Hematopoietic multipotent progenitor cell treated with erythropoietin and hydrocortisone succinate and interleukin-3 and kit ligand, for 15 days (in vitro differentiated cells): ENCODE measurements at places on chromosomes 11 and 22.

DNA sequence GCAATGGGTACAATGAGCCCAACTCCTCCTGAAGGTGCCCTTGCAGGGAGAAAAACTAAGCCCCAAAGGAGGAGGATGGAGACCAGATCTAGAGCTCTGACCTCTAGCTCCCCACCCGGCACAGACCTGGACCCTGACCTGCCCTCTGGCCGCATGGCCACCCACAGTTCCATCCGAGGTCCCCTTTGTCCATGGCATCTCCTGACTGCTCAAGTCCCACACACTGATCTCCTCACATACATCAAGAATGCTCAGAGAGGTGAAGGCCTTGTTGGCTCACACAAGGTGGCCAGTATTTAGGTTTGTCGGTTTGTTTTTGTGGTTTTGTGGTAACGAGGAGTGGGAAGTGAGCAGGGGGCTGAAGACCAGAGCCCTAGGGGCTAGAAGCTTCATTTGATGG is 423.5 kb upstream of the B3GAT1 start:
- DNase-seq: no peak

DNA sequence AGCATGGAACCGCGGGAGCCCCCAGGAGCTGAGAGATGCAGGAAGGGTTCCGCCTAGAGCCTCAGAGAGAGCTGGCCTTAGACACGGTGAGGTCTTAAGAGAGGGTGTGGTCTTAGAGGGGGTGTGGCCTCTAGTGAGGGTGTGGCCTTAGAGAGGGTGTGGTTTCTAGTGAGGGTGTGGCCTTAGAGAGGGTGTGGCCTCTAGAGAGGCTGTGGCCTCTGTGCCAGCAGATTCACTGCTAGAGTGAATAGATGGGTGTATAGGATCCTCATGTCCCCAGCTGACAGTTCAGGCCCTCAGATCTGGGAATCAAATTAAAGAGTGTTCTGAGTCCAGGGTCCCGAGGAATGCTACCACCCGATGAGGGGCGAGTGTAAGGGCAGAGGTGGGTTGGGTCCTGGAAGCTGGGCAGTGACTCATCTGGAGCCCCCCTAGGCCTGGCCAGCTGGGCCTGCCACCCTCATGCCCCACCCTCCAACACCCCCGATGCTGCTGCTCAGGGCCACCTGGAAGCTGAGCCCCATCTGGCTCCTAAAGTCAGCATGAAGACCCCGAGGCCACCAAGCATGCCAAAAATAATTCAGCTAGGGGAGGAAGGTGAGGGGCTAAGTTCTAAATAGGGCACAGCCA is 49.5 kb downstream of the IGF2 start:
- peak; percentile 79 for DNase-seq

DNA sequence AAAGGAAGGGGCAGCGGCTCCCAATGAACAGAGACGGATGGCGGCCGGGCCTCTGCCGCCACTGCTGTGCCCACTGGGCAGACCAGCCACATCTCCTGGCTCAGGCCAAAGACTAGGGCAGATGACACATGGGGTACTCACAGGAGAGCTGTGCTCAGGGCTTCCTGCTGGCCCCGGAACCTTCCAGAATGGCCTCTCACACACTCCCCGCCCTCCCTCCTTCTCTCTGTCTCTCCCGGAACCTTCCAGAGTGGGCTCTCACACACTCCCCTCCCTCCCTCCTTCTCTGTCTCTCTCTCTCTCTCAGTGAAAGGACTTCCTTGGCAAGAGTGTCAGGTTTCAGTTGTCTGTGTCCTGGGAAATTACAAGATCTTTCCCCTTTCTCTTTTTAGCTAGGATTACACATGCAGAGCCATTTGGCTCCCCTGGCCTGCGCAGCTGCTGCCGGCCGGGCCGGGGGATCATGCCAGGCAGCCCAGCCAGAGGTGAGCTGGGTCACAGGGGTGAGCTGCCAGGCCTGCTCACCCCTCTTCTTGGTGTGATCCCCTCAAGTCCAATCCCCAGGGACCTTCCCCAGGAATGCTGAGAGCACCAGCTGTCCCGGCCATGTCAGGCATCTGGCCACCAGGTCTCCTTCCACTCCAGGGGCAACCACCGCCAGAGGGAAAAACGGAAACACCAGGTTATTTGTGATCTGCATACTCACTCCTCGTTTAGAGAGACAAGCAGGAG is 45.3 kb upstream of the ADA2 start:
- no peak for DNase-seq

DNA sequence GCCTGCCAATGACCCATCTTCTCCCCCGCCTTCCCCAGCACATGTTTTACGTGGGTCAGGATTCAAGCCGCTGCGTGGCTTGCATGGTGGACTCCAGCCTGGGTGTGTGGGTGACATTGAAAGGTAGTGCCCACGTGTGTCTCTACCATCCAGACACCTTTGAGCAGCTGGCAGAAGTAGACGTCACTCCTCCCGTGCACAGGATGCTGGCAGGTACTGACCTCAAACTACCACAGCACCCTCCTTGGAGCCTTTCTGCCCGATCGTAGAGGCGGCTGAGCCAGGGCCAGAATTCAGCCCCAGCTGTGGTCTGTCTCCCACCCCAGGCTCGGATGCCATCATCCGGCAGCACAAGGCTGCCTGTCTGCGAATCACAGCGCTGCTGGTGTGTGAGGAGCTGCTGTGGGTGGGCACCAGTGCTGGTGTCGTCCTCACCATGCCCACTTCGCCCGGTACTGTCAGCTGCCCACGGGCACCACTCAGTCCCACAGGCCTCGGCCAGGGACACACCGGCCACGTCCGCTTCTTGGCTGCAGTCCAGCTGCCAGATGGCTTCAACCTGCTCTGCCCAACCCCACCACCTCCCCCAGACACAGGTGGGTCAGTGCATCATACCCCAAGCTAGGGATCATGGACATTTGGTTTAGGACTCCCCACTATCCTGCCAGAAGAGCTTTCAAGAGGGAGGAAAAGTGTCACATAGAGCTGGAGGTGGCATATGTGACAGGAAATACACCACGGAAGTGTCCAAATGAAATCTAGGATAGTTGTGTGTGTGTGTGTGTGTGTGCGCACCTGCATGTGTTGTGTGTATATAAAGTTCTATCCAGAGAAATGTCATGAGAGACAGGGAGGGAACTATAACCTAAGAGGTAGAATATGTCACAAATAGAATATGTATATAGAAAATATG is 10.6 kb upstream of the RELT start:
- no peak for DNase-seq

DNA sequence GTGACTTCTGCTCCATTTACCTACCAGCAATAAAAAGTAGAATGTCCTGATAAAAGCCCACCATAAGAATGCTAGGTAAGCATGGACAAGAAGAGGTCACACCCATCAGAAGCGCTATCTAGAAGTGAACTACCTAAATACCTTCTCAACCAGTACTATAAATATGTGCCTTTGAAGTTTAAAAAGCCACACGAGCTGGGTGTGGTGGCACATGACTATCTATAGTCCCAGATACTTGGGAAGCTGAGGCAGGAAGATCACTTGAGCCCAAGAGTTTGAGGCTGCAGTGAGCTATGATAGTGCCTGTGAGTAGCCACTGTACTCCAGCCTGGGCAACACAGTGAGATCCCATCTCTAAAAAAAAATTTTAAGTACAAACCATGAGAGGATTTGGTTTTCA is 66.7 kb downstream of the PACSIN2 start:
- DNase-seq: peak; percentile 36

GRCh38 chr11:125170510-125171031 is 6.0 kb downstream of the PKNOX2 start:
- DNase-seq: no peak

DNA sequence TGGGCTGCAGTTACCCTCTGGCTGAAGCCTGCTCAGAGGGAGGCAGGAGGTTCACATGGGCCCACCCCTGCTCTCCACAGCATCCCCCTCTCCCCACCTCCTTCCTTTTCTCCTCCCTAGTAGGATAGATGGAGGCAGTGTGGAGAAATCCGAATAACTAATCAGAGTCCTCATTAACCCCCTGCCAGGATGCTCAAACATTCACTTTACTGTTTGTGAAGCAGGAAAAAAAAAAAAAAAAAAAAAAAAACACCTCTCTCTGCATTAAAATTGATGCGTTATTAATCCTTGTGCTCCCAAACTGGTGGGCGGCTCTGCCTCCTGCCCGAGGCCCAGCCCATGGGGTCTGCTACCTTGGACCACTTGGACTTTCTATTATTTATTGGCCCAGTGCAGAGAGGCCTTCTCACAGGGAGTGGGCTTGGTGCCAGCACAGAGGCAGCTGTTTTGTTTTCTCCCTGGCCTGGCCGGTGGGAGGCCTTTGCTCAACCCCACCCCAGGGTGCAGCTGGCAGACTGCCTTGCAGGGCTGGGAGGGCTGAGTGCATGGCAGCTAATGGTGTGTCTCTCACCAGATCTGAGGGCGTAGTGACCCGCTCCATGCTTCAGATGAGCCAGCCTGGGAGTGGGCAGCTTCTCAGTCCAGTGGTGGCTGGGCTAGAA is 150.7 kb downstream of the PKNOX2 start:
- DNase-seq: no peak

DNA sequence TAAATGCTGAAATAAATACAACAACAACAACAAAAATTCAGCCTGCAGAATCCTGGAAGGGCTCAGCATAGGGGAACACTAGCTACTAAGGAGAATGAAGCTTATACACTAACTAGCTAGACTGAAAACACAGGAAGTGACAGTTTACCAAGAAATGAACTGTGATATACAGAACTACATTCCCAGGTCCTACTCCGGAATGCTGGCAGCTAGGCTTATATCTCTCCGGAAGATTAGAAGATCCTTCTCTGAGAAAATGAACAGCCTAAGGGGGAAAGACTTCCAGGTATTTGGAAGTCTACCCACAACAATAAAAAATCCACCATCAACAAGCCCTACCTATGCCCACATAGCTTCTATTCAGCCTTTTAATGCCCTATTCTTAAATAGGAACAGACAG is 31.0 kb downstream of the CCDC34 start:
- no peak for DNase-seq

DNA sequence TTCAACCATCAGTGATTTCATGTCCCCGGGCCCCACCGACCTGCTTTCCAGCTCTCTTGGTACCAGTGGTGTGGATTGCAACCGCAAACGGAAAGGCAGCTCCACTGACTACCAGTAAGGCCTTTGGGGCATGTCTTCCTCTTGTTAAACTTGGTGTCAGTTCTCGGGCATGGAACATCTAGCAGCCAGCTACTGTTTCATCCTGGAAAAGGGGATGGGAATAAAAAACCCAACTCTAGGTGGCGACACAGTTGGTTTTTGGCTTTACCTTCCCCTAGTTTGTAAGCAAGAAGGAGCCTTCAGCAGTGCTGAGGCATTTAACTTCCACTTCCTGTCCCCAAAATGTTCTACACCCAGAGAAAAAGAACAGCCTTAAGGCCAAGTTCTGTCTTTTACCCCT is 76.7 kb downstream of the BMAL1 start:
- DNase-seq: no peak

DNA sequence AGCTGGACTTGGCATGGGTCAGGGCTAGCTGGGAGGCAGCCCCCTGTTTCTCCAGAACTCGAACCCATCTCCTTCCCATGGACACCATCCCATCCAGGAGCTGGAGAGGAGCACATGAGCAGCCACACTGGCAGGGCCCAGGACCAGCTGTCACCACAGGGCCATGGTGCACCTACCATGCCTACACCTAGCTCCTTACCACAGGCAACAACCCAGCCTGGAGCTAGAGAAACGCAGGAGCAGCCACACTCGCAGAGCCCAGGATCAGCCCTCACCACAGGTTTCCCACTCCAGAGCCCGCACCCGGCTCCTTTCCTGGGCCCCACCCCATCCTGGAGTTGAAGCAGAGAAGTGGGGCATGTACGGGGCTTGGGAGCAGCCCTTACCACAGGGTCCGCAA is 50.2 kb downstream of the GAB4 start:
- no peak for DNase-seq

- DNase-seq: no peak
These were observed 1087.5 kb downstream of the BRD1 start for GRCh38 chr22:48740086-48740730.
